ENCODE measurements at places on chromosomes 6 and 20. TPM values are rescaled to one million over a fixed set of nuclear protein-coding genes. Genes with fewer than 3 reads are reported as not detected.

ECT2L gene
- not detected for total RNA-seq

DNA sequence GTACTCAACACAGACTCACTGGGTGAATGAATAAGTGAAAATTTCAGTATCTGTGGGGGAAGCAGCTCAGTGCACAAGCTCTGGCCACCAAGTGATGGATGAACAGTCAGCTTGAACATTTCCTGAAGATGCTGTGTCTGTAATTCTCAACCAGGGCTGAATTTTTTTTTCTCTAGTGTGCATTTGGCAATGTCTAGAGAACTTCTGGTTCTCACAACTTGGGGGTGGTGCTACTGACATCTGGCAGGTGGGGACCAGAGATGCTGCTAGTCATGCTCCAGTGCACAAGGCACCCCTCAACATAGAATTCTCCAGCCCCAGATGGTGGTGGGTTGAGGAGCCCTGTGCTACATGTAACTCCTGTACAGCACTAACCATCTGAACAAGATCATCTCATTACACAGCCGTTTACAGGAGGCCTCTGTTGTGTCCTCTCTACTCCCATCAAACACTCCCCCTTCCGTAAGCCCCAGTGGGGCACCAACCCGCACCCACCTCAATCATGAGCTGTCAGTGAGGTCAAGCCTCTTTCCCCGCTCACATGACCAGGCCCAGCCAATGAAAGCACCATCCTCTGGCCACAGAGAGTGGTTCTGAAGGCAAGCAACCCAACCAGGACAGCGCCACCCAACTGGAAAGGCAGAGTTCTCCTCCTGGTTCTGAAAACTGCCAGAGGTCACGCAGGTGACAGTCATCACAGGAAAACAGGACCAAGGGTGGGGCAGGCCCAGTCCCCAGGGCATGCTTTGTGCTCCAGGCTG, 103.9 kb upstream of the PMEPA1 start:
- DNase-seq, result no peak

- DNase-seq, result no peak
These were observed 20.0 kb downstream of the SAMD3 start for GRCh38 chr6:130202782-130203181.

DNA sequence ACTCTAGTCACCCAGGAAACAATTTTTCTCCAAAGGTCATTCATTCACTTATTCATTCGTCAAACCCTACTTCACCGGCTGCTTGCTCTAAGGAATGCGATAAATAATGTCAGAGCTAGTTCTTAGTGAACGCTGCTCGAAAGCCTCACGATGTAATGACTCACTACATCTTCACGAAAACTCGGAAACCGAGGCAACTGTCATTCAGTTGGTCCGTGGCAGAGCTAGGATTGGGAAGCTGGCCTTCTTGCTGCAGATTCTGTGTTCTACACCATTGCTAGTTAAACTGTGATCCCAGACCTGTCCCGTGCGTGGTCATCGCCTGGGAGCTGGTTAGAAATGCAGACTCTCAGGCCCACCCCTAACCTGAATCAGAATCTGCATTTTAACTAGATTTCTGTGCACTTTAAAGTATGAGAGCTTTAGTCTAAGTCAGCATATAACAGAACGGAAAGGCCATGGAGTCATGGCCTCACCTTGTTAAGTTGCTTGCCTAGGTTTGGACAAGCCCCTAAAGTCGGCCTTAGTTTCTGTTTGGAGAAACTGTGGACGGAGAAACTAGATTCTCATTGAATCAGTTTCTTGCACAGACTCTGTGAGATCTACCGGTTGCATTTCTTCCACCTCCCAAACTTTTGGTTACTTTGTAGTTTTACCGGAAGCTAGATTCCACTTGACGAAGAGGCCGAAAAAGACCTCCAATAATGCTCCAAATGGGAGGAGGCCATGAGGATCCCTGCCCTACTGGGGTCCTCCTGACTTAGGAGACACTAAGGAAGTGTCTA, 651 bp upstream of the CCND3 start:
- peak; percentile 53 for DNase-seq

DNA sequence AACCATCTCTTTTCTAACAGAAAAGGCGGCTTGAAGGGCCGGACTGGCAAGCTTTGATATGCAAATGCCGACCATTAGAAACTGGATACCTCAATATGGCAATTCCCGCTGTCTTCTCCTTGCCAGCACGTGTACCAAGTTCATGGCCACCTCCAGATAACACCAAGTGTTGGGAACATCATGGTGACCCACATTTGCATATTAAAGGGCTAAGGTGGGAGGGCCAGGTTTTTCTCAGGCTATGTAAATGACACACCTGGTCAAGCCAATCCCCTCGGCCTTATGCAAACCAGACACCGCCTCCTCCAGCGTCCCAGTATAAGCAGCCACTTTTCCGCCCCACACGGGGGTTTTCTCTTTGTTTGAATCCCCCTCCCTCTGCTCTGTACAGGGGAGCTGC, 110.7 kb downstream of the DACT2 start:
- no peak for DNase-seq

- no peak for DNase-seq
These were observed 170.6 kb downstream of the TRMT11 start for GRCh38 chr6:126156973-126157372.

DNA sequence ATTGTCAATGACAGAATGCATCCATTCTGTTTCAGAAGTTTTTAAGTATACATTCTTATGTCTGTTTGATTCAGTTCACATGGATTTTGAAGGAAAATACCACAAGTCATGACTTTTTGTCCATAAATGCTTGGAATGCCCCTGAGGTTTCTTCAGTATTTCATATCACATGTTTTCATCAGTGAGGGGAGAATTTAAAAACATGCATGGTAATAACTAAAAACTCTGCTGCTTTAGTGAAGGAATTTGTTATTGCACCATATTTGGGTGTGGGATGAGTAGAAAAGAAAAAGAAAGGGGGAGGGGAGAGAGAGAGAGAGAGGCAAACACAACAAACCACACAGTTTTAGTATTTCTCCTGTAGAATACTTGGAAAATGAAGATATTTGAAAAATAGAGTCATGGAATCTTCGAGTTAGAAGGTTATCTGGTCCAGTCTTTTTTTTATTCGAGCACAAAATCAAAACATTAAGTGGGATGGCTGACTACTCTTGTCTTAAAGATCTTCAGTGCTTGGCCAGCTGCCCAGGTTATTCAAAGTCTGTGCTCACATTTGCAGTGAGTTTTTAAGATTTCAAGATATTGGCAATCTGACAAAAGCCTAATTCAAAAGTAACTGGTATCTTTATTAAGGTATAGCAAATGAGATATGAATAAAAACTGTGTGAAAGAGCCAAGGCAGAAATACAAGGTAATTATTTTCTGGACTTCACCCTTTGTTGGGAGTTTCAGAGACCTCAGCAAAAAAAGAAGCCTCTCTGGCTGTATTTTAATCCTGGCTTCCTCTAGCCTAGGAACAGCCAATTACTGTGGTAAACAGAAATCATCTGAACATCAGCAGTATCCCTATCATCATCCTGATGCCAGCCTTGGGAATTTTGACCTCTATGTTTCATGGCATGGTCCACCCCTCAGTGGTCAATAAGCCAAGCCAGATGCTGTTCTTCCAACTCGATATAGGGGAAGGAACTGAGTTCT, 687.9 kb upstream of the CITED2 start:
- DNase-seq, result peak; percentile 89

GRCh38 chr20:13659288-13659687, 20.6 kb upstream of the TASP1 start:
- no peak for DNase-seq

GRCh38 chr20:50193836-50194421, 3.3 kb downstream of the CEBPB start:
- DNase-seq, result no peak

Measured in Caki2 (cell line).